IPS DF 19.7 (cell line): ENCODE measurements at places on chromosomes 5 and 9.

DNA sequence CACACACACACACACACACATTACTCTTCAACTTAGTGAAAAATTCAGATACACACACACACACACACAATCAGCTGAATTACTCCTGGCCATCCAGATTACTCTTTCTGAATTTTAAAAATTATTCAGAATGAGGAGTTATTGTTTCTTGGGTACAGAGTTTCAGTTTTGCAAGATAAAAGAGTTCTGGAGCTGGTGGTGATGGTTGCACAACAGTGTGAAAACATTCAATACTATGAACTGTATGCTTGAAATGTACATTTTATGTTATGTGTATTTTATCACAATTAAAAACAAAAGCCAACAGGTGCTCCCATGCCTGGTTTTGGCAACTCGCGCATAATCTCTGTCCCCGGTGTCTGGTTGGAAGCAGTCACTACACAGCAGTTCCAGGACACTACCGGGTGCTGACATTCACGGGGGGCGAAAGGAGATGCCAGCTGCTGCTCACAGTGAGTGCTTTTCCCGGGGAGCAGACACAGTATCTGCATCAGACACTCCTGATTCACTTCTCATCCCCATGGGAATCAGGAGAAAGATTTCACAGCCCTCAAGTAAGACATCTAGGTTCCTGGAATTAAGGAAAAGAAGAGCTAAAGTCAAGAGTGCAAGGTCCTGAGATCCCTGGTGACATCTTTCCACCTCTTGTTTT, 55.7 kb downstream of the LHFPL2 start:
- no peak for DNase-seq

DNA sequence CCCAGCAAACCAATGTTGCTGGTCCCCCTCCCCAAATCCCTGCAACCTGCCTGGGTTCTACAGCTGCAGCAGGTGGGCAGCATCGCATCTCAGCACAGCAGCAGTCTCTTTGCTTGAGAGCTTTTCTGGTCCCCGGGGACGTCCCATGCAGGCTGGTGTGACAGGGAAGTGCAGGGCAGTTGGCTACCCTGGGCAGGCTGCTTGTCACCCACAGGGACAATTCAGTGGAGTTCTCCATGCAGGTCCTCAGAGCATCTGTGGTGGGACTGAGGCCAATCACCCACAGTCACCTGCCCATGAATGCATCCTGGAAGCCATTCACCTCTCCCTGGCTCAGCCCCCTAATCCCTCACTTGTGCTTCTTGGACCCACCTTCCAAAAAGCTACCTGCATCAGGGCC, 43.9 kb upstream of the SEMA4D start:
- no peak for DNase-seq

GRCh38 chr9:136985027-136985602, 2.3 kb downstream of the LCNL1 start:
- DNase-seq = no peak

GRCh38 chr5:170885809-170886208, 24.0 kb downstream of the RANBP17 start:
- no peak for DNase-seq

DNA sequence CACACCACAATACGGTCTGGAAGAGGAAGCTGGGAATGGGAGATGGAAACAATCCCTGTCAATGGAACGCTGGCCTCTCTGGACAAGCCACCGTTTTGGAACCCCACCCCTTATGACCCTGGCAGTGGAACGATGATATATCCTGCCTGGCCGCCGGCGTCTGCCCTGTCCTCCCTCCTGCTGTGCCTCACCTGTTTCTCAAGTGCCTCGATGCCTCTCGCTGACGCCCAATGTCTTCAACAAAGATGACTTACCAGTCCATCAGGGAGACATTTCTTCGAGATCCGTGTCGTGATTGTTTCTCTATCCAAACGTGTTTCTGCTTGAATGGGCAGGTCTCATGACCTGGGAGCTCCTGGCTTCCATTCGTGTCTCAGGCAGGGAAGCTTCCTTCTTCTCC, 476.5 kb downstream of the SPATA31A7 start:
- no peak for DNase-seq

- no peak for DNase-seq
These were observed 22.2 kb upstream of the MVB12B start for GRCh38 chr9:126304207-126304970.

DNA sequence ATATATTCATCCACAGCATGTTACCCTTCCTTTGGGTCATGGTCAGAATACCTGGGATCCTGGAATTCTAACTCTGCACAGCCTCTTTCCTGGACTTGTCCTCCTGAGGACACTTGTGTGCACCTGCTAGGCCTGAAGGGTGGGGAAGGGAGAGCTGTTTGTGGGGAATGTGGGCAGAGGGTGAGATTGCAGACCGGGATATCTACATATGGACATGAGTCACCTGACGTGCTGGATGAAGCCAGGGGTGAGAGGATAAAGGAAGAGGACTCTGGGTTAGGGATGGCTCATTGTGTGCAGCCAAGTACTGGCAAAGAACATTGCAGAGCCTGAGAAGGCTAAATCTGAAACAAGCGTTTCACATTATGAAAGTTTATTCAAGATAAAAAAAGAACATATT, 241.4 kb upstream of the RPS23 start:
- no peak for DNase-seq

- DNase-seq = no peak
These were observed 72.4 kb upstream of the UNC5A start for GRCh38 chr5:176737746-176738636.

DNA sequence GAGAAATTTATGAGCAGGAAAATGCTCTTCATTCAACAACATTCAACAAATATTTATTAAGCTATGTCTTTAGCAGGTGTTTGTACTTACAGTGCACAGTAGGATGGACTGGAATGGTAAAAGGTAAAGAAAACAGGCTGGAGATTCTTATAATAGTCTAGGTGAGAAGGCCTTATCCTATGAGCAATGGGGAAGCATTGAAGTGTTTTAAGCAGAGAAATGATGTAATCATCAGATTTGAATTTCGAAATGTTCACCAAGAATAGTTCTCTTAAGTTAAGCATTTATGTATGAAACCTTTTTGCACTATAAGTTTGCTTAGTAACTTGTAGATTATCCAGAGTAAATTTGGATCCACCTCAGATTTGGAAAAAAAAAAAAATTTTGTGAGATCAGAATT, 209.3 kb downstream of the NR3C1 start:
- no peak for DNase-seq

DNA sequence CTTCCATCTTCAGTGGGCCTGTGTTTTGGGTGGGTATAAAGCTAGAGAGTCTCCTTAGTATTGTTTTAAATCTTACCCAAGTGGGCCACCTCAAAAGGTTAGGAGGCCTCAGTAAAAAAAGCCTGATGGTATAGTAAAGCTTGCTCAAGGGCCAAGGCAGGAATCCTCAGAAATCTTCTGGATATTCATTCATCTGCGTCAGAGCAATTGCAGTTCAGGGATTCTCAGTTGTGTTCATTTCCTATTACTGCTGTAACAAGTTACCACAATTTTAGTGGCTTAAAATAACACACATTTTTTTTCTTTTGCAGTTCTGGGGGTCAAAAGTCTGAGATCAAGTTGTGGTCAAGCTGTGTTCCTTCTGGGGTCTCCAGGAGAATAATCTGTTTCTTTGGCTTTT, 985.5 kb downstream of the TLE4 start:
- no peak for DNase-seq

- no peak for DNase-seq
These were observed 782 bp downstream of the BICD2 start for GRCh38 chr9:92763721-92764380.

GRCh38 chr9:95491543-95492320, 25.0 kb downstream of the PTCH1 start:
- DNase-seq = no peak

DNA sequence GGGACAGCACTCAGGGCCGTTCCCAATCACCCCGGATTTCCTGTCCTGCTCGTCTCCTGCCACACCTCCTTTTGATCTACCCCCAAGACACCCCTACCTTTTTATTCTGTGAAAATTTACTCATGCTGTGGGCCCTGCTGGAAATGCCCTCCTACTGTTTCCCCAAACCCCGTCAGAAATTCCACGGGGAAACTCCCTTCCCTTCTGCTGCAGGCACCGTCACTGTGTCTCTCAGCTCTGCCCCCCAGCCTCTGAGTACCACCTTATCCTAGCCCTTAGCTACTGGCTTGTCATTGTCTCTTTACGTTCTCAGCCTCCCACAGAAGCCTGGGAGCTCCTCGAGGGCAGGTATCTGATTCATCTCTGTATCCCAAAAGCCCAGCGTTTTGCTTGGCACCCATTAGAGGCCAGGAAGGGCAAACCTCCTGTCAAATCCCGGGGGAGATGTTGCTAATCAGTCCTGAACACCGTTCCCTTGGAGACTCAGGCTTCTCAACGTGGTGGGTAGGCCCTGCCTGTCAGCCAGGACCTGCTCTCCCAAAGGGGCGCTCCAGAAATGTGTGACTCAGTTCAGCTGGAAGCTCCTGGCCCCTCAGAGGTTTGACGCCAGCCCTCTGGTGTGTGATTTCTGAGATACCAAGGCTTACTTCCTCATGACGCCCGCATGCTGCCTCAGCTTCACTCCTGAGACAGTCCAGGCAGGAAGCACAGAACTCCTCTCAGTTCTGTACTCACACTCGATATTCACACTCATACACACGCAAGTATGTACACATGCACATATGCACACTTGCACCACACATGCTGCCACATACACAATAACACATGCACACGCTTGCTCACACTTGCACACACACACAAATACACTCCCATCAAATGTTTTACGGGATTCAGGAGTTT, 50.7 kb upstream of the GRHPR start:
- DNase-seq = no peak

GRCh38 chr5:78738104-78738503, 89.5 kb upstream of the LHFPL2 start:
- DNase-seq = no peak

DNA sequence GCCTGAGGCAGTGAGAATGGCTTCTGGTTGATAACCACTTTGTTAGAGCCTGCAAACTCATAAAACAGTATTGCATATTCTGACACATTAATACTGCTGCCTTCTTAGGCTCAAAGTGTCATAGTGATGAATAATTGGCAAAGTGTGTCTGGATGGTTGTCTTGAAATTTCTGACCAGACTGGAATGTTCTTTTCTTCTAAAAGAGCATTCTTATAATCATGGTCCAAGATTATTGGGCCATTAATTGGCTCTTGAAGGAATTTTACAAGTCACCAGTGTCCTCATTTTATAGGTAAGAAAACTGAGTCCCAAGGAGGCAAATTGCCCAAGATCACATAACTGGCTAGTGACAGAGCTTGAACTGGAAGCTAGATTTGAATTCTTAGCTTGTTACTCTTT, 111.7 kb downstream of the PCSK1 start:
- no peak for DNase-seq

GRCh38 chr5:125203912-125204311, 457.5 kb upstream of the ZNF608 start:
- DNase-seq = no peak

GRCh38 chr5:147818290-147818689, 13.2 kb downstream of the SPINK1 start:
- DNase-seq = no peak

DNA sequence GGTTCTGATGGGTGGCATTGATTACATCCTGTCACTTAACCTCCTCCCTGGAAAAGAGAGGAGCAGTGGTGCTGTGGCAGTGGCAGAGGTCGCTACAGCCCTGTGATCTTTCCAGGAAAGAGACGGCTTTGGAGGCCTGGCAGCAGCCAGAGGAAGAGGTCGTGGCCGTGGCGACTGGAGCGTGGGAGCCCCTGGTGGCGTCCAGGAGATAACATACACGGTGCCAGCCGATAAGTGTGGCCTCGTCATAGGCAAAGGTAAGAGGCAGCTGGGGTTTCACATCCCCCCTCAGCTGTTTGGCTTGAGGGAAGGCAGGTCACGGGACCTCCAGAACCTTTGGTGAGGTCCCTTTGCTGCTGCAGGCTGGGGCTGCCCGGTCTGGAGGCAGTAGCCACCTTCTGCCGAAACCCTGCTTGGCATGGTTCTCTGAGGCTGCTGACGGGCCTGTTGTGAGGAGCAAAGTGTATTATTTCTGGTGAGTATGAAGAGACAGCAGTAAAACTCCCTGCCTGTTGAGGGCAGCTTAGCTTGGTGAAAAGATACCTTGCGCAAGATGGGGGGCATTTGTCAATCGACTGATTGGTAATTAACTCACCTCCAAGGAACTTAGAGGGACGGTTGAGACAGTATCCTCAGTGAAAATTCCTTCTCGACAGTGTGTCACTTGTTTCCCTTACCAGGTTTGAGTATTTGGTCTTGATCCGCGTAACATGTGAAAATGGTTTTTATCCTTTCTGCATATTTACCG, 38.0 kb upstream of the PRDM12 start:
- no peak for DNase-seq

GRCh38 chr5:67240846-67241245, 44.2 kb upstream of the CD180 start:
- no peak for DNase-seq

DNA sequence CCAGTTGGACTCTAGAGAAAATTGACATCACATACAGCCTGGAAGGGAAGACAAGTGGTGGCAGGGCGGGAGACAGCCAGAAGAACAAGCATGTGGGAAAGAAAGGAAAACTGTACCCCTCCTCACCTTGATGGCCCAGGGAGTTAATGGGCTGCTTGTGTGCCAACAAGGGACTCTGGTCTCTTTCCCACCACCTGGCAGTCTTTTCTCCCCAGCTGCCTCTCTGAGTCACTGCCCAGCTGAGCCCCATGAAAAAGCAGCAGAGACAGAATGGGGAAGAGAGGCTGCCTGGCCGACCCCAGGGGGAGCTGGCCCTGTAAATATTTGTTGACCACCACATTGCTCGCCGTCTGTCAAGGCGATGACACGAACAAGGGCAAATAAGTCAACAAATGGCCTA, 359.4 kb downstream of the ENC1 start:
- DNase-seq = no peak

DNA sequence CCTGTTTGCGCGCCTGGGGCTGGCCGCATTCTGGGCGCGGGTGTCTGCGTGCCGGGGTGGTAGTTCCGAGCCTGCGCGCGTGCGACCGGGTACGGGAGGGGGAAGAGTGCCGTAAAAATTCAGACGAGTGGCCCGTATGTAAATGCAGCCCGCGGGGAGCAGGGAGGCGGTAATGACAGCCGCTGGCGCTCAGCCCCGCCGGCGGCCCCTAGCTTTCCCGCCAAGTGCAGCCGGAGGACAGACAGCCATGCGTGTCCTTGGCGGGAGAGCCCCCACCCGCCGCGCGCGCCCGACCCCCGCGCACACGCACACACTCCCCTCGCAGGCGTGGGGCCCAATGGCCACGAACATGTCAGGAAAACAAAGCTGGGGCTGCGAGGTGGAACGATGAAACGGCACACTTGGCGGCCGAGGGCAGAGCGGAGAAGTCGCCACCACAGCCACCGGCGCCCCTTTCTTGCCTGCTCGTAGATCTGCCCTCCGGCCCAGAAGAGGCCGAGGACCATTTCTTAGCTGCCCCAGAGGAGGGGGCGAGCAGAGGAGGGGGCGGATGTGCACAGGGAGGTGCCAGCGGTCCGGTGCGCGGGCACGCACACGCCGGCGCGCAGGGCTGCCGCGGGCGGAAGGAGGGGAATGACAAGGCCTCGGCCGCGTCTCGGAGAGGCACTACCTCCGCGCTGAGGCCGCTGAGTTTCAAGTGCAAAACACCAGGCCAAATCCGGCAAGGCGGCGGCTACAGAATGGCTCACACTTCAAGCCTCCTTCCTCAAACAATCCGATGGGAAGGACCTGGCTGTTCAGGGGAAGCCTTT, 208.4 kb downstream of the MEF2C start:
- DNase-seq = no peak

- DNase-seq = no peak
These were observed 1.4 kb upstream of the ENC1 start for GRCh38 chr5:74641735-74642542.

GRCh38 chr5:66628561-66628960, 32.4 kb downstream of the MAST4 start:
- no peak for DNase-seq
